ENCODE measurements at places on chromosomes 1 and 21.

DNA sequence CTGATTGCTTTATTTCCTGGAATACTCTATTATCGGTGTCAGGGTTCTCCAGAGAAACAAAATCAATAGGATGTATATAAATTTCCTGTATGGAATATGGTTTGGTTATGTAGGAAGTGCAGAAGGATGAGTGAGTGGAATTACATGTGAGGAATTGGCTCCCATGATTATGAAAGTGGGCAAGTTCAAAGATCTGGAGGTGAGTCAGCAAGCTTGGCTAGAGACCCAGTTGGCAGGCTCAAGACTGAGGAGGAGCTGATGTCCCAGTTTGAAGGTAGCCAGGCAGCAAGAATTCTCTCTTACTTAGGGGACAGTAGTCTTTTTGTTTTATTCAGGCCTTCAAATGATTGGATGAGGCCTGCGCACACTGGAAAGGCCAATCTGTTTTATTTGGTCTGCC lies 57.5 kb downstream of the MAP3K7CL start:
- no peak for DNase-seq

- no peak for DNase-seq
Observed at GRCh38 chr1:15055736-15056415, 97.7 kb upstream of the TMEM51 start.

- no peak for DNase-seq
Observed at GRCh38 chr1:229689273-229689672, 63.2 kb downstream of the URB2 start.

GRCh38 chr1:246012341-246012740 lies 494.7 kb downstream of the SMYD3 start:
- DNase-seq, result no peak

DNA sequence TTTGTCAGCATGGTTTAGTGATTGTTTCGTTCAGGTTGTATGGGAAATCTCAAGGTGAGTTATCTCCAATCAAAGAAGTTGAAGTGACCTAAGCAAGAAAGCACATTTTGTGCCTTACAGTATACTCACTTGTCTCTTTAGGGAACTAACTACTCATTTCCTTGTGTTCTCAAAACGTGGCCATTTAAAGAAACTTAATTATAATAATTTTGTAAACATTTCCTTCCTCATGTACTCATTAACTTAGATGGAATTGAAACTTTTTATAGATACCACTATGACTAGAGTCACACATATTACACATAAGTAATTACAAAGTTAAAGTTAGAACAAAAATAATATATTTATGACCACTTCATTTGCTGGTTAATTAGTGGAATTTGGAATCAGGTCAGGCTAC lies 552.6 kb downstream of the MRPL39 start:
- no peak for DNase-seq

- DNase-seq, result no peak
Observed at GRCh38 chr1:91613595-91613994, 112.9 kb downstream of the CDC7 start.

DNA sequence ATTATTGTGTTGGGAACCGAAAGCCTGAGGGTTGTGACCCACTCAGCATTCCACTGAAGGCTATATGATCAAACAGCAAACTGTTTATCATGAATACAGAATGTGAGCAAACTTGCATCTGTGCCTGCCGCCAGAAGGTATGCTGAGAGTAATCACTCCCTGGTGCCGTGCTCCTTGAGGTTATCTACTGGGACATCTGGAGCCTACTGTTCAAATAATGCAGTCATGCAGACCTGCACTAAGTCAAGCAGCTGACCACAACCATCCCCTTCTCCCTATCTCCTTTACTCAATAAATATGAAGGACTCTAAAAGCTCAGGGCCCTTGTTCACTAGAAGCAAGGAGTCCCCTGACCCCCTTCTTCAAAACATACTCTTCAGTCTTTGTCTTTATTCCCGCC lies 13.5 kb downstream of the GSTM5 start:
- no peak for DNase-seq

GRCh38 chr1:162200096-162200847 lies 130.8 kb downstream of the NOS1AP start:
- no peak for DNase-seq

- DNase-seq, result no peak
Observed at GRCh38 chr21:35204850-35205541, 155.9 kb upstream of the RUNX1 start.

DNA sequence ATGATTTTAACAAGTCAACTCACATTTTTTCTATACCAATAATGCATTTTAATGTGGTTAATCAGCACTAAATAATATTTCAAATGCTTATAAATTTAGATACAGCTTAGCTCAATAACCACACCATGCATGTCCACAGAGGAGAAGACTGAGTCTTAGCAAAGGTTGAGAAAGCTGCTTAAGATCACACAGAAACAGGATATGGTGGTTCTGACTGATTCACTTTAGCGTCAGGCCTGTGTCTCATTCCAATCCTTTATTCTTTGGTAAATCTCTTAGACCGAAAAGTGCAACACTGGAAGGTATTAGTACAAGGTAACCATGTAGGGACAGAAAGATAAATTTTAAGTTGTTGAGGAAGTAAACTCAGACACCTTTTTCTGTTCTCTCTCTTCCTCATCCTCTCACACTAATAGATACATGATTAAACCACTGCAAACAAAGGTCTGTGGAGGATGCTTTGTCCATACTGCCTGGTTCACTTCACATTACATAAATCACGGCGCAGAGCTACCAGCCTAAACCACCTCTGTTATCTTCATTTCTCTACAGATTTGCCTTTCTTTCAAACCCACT lies 139.0 kb downstream of the DPYD start:
- DNase-seq, result no peak

GRCh38 chr21:22174746-22175145 lies 1176.5 kb downstream of the NCAM2 start:
- DNase-seq, result no peak

GRCh38 chr1:188155261-188155660 lies 1326.5 kb downstream of the PLA2G4A start:
- DNase-seq, result no peak

- no peak for DNase-seq
Observed at GRCh38 chr1:41391834-41392527, 30.7 kb downstream of the FOXO6 start.

GRCh38 chr1:2633936-2634491 lies 1.2 kb upstream of the MMEL1 start:
- no peak for DNase-seq

DNA sequence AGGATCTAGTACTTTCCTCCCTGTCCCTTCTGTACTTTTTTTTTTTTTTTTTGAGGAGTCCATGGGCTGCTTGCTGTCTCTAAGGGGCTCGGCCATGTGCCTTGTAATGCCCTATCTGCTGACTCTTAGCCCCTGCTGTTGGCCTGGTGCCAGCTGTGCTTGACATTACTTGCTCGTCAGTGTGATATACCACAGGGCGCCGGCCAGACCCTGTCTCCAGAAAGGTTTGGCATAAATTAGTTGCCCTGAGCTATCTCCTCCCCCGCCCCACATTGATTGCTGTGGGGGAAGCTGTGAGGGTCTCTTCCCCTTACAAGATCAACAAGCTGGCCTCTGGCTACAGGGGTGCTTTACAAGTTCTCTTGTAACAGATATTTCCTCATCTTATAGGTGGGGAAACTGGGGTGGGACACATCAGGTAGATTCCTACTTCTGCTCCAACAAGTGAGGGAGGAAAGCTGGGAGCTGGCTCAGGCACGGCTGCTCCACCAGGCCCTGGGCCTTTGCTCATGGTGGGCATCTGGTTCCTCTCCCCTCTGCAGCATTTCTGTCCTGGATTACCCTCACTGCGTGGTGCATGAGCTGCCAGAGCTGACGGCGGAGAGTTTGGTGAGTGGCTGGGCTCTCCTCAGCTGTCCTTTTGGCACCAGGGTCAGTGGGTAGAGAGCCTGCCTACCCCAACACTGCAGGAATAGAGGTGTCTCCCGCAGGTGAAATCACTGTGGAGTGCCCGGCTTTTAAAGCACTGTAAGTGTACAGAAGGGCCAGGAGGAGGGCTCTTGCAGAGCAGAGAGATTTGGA lies 15.6 kb downstream of the STRIP1 start:
- no peak for DNase-seq

- DNase-seq, result no peak
Observed at GRCh38 chr1:37574834-37575480, 18.2 kb downstream of the DNALI1 start.

DNA sequence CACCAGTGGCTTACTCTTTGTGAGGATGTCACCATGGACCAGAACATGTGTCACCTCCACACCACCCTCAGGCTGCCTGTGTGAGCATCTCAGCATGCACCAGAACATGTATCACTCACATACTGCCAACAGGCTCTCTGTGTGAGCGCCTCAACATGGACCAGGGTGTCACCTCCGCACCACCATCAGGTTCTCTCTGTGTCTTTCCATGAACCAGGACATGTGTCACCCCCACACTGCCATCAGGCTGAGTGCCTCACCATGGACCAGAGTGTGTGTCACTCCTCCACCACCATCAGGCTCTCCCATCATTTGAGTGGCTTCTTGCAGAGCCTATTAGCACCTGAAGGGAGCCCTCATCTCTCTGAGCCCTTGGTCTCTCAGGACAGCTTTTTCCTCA lies 125.2 kb downstream of the ZNF648 start:
- no peak for DNase-seq

- no peak for DNase-seq
Observed at GRCh38 chr1:7385471-7386225, 385.4 kb upstream of the VAMP3 start.

GRCh38 chr1:84365225-84366221 lies 32.8 kb upstream of the DNASE2B start:
- no peak for DNase-seq

Data from NCI-H1417 treated with DMSO at 0.1 percent for 48 hours (cell line).